ENCODE measurements at places on chromosomes 2 and 18.

DNA sequence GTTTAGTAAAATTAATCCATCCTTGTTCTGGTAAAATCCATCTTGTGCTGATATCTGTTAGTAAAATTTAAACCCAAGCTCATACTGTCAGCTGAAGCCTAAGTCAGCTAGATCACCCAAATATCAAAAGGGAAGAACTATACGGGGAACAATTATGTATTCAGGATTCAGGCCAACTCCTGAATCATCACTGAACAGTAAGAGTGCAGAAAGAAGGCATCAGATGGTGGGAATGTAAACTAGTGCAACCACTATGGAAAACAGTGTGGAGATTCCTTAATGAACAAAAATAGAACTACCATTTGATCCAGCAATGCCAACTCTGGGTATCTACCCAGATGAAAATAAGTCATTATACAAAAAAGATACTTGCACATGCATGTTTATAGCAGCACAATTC lies 81.8 kb downstream of the RAPGEF4 start:
- DNase-seq: no peak

DNA sequence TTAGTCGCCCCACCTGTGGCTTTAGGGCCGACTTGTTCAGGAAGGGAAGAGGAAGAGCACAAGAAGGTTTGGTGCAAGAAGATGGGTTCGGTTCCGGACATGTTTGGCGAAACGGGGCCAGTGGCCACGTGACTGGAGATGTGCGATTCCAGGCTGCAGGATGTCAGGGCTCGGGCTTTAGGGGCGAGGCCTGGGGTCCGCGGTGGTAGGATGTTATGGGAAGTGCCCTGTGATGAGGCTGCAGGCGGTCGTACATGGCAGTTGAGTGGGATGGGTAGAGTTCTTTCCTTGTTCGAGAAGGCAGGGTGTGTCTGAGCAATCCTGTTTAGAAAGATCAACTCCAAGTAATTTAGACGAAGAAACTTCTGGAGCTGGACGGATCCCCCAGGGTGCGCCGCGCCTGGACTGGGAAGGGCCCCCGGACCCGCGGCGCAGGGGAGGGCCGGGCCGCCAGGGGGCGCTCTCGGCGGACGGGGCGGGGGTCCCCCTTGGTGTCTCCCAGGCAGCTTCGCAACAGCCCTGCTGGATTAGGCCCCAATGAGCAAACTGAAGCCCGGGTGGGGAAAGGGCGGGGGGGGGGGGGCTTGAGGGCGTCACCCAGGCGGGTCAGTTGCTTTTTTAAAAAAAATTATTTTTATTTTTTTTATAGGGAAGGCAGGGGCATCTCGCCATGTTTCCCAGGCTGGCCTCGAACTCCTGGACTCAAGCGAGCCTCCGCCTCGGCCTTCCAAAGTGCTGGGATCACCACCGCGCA lies 17.2 kb upstream of the SDC1 start:
- no peak for DNase-seq

GRCh38 chr2:151827564-151828142 lies 568 bp downstream of the ARL5A start:
- no peak for DNase-seq

DNA sequence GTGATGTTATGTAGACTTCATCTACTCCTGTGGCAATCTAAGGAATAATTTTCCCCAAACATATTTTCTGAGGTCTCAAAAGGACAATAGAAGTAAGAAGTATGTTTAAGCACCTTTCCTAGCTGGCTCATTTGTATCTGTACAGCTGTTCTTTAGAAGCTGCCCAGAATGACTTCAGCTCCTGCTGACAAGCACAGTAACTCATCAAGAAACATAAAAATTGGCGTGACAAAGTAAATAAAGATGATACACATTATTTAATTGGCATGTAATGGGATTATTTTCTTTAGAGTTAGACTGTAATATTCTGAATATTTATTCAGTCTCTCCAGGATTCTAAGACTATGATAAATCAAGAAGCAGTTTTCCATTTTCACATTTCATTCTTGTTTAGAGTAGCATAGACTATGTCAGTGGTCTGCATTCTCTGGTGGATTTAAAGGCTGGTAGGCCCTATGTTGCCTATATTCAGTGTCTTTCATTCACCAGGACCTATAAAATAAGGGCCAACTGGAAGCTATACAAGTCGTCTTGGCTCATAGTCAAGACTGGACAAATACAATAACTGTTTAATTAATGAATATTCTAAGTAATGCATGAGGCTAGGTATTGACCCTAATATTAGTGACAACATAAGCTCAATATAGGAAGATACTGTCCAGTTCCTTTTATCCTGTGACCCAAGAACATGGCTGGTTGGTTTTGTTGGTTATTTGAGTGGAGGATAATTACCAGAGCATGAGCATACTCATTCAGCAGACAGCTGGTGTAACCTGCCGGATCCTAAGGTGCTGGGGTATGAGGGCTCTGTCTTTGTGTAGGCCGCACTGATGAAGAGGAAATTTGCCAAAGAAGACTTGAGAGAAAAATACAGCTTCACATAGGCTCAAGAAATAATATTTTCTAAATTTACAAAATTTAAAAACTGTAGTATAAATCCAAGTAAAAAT lies 107.0 kb downstream of the PDE1A start:
- DNase-seq: no peak

- DNase-seq: no peak
Observed at GRCh38 chr2:100283724-100284501, 38.4 kb downstream of the LONRF2 start.

DNA sequence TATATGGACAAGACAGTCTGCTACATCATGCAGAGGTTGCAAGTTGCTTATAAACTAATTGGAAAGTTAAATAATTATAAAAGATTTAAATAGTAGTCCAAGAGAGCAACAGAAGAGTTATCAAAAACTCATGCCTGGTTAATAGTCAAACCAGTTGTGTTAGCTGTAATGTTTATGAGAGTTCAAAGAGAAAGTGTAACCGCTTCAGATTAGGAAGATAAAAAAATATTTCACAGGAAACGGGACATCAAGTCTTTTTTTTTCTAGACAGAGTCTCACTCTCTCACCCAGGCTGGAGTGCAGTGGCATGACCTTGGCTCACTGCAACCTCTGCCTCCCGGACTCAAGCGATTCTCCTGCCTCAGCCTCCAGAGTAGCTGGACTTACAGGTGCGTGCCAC lies 34.6 kb upstream of the RNF125 start:
- no peak for DNase-seq

- DNase-seq: no peak
Observed at GRCh38 chr2:21947046-21947445, 823.3 kb downstream of the TDRD15 start.

- no peak for DNase-seq
Observed at GRCh38 chr2:109344270-109344805, 215.3 kb downstream of the SH3RF3 start.

GRCh38 chr2:206713746-206714145 lies 4.5 kb downstream of the DYTN start:
- no peak for DNase-seq

- peak; percentile 35 for DNase-seq
Observed at GRCh38 chr2:36549165-36549574, 48.8 kb downstream of the FEZ2 start.

DNA sequence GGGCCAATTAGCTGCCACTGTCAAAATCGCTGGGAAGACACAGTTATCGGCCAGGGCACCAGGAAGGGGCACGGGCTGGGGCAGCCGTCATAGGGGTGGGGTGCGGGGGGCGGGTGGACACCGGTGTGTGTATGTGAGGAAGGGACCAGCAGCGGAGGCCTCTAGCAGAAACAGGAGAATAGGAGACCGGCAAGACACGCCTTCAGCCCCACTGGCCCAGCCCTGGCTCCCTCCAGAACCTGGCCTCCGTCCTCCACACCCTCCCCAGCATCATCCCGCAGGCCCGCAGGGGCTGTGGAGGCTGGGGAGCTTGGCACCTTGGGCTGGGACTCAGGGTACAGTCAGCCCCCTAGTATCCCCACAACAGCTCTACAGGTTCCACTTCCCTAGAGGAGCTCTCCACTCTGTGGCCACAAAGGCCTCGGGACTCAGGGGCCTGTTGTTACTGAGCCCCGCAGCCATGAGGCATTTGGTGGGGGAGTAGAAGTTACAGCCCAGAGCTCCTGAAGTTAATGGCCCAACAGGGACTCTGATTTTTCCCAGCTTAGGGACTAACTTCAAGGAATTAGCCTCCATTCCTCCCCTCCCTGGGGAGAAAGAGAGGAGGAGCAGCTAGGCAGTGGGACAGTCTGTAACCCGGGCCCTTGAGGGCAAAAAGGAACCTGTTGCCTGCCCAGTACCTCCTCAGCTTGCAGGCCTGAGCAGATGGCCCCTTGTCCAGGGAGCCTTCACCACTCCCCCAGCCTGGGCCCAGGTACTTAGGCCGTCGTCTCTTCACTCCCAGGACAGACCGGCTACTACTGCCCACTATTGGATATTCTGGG lies 19.9 kb downstream of the SH2D6 start:
- no peak for DNase-seq

GRCh38 chr2:196187898-196188458 lies 16.6 kb upstream of the STK17B start:
- no peak for DNase-seq

- DNase-seq: no peak
Observed at GRCh38 chr2:63903003-63903402, 61.3 kb downstream of the UGP2 start.

- no peak for DNase-seq
Observed at GRCh38 chr18:48954886-48955819, 4.4 kb upstream of the SMAD7 start.

DNA sequence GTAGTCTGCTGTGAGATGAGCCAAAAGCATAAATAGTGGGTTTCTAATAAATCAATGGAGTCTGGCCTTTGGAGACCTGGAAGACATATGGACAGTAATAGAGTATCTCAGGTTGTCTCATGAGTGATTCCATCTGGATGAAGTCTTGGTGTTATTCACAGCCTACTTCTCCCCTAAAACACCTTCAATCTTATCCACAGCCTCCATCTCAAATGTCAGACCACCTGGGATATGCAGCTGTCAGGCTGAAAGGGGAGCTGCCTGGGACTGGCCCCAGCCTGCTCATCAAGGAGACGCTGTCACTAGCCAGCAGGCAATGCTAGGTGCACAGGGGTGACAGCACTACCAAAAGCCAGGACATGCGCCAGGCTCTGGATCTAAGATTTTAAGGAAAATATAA lies 684.0 kb upstream of the ZEB2 start:
- no peak for DNase-seq

- DNase-seq: no peak
Observed at GRCh38 chr2:216758256-216759155, 63.2 kb upstream of the IGFBP5 start.

DNA sequence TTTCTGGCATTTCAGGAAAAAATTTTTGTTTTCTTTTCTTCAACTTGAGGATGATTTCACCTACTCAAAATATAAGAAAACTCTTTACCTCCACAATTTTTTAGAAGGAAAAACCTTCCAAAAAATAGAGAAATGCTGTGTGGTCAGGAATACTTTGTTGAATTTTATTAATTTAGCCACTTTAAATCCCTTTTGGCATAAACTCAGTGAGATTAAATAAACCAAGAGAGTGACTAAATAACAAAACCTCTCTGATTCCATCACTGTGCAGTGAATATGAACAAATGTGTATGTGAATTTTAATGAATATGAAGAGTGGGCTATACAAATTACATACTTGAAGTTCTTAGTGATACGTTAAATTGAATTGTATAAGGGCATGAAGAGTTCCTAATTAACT lies 25.8 kb upstream of the CYTIP start:
- no peak for DNase-seq

- DNase-seq: no peak
Observed at GRCh38 chr18:55296778-55297177, 291.2 kb downstream of the TCF4 start.

DNA sequence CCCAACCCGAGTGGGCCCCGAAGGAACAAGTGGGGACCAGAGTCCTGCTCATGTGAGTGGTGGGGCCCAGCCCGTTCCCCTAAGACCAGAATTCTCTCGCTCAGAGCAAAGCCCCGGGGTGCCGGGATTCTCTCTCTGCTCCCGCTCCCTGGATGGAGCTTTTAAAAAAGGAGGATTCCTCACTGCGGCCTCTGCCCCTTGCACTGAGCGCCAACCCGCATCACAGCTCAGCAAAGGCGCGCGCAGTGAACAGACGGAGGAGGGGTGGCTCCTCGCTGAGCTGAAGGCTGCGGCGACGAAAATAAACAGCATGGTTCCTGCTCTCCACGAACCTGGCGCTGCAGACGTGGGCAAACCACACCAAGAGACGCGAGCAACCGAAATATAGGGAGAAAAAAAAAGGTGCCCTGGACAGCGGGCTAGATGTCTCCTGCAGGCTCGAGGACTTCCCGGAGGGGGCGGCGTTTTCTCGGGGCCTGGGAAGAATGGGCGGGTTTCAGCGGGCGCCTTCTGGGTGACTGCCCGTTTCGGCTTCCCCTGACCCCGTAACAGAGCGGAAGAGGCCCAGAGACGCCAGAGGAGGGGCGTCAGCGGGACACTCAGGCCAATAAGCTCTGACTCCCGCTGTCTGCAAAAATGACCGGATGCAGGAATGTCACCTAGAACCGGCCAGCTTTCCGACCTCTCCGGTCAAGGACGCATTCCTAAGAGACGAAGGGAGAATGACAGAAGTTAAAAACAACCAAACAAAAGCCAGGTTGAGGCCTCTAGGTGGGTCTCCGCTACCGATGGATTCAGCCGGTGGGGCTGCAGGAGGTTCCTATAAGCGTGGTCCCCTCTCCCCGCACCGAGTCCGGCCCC lies 819 bp upstream of the KLF11 start:
- DNase-seq: no peak

GRCh38 chr2:27582129-27582694 lies 630 bp upstream of the ZNF512 start:
- DNase-seq: no peak

- no peak for DNase-seq
Observed at GRCh38 chr18:75127143-75128021, 81.6 kb downstream of the PTGR3 start.

DNA sequence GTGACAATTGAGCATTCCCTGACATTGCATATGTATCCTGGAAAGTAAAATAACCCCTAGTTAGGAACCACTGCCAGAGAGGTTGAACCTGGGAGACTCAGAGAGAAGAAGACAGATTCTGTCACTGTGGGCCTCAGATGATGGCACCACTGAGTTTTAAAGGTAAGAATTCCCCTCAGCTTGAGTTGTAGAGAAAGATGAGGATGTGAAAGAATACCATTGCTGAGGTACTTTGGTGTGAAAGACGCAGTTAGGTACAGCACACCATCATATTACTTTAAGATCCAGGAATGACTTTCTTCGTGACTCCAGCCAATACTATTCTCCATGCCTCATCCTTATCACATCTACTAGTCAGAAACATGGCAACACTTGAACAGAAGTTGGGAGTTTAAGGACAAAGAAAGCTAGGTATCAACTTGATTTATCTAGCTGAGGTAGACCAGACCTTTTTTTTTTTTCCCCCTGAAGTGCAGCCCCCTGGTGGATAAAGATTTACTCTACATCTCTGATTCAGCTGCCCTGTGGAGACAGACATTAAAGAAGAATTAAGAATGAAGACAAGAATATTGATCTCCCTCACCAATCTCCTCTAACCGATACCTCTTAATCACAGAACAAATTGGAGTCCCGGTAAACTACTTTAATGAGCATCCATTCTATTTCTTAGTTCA lies 630.5 kb upstream of the FANCL start:
- no peak for DNase-seq
